Islet precursor cell (in vitro differentiated cells): ENCODE measurements at places on chromosomes 7 and 10.
A peak's percentile ranks its signal among the peaks of the same experiment; 100 is the strongest.

- DNase-seq, result peak; percentile 92
Observed at GRCh38 chr10:77837248-77837924, 89.2 kb downstream of the DLG5 start.

DNA sequence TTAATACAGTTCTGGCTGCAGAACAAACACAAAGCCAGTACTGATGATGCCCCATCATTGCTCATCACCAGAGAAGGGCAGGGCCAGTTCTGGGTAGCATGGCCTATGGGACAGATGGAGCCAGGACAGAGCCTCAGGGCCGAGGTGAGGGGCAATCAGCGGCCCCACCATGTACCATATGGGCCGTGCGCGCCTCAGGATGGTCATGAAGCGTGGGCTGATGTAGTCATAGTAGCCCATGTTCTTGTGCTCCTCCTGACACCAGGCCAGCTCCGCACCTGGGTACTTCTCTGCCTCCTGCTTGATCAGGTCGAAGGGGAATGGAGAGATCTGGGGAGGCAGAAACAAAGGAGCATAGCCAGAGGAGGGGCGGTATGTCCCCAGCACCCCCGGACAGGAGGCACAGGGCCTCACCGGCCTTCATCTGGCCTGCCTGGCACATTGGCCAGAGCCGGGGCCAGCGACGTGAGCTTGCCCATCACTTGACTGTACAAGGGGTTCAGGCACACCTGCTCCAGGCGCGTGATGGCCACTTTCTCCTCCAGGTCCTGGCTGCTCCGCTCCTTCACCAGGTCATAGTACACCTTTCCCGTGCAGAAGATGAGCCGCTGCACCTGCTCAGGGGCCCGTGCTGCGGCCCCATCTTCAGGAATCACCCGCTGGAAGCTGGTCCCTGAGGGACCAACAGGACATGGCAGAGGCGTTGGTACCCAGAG is 26.1 kb downstream of the OGDHL start:
- DNase-seq, result no peak

- no peak for DNase-seq
Observed at GRCh38 chr7:80671744-80672143, 33.3 kb downstream of the CD36 start.

GRCh38 chr10:112585126-112585525 is 138.1 kb downstream of the VTI1A start:
- DNase-seq, result no peak

GRCh38 chr10:119775529-119775928 is 49.7 kb downstream of the INPP5F start:
- DNase-seq, result no peak

DNA sequence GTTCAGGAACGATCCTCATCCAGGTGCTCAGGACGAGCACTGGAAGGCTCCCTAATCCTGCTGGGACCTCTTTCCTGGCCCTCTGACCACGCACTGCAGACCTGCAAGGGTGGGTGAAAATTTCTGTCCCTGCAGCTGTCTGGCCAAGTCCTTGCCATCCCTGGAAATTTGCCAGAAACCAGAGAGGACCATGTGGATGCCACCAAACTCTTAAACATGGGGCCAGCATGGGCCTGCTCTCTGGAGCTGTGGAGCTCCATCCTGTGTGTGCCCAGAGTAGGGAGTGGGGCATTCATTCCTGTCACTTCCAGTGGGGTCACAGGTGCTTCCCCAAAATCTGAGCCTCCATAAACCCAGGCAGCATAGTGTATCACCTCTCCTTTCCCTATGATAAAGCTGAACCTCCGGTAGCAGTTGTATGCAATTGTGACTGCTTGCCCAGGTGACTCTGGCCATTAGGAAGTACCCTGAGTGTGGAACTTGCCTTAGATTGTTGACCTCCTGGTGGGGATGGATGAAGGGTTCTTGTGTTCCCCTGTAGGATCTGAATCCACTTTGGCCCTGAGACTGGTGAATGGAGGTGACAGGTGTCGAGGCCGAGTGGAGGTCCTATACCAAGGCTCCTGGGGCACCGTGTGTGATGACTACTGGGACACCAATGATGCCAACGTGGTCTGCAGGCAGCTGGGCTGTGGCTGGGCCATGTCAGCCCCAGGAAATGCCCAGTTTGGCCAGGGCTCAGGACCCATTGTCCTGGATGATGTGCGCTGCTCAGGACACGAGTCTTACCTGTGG is 57.1 kb downstream of the DMBT1 start:
- no peak for DNase-seq

GRCh38 chr7:18457832-18458231 is 37.7 kb upstream of the HDAC9 start:
- DNase-seq, result no peak

- no peak for DNase-seq
Observed at GRCh38 chr10:75117995-75118394, 6.5 kb downstream of the SAMD8 start.

DNA sequence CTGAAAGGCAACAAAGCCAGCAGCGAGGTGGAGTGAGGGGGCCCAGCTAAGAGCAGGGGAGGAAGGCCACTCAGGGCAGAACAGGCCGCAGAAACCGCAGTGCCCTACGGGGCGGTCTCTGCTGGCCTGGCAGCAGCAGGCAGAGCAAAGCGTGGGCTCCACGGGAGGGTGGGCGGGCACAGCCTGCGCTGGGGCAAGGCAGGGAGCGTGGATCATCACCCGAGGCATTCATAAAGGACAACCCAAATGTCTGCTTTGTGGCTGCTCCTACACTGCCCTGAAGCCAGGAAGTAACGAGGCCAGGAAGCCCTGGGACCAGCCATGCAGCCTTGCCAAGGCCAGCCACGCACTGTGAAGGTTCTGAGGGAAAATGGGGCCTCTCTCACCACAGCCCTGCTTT is 127.5 kb downstream of the MAD1L1 start:
- DNase-seq, result no peak

DNA sequence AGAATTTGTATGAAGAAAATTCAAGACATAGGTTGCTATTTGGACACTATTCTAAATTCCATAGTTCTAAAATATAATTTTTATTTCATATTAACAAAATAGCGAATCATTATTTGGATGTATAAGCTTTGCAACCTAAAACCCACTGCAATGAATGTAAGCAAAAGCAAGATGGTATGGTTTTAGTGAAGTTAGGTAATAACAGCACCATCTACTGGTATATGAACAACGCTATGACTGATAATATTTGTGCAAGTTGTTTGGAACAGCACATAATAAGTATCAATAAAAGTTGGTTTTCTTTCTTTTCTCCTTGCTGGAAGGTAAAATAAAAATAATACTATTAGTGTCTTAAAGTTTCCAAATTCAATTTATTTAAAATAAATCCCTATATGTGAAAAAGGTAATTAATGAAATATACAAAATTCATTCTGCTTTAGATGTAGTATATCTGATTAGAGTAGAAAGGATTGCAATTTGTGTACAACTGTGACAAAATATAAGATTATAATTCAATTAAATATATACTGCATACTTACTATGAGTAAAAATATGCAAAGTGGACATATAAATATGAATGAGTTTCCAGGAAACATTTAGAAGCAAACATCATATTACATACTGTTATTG is 79.0 kb upstream of the LSM8 start:
- no peak for DNase-seq

GRCh38 chr10:60570896-60571295 is 181.2 kb upstream of the ANK3 start:
- no peak for DNase-seq

DNA sequence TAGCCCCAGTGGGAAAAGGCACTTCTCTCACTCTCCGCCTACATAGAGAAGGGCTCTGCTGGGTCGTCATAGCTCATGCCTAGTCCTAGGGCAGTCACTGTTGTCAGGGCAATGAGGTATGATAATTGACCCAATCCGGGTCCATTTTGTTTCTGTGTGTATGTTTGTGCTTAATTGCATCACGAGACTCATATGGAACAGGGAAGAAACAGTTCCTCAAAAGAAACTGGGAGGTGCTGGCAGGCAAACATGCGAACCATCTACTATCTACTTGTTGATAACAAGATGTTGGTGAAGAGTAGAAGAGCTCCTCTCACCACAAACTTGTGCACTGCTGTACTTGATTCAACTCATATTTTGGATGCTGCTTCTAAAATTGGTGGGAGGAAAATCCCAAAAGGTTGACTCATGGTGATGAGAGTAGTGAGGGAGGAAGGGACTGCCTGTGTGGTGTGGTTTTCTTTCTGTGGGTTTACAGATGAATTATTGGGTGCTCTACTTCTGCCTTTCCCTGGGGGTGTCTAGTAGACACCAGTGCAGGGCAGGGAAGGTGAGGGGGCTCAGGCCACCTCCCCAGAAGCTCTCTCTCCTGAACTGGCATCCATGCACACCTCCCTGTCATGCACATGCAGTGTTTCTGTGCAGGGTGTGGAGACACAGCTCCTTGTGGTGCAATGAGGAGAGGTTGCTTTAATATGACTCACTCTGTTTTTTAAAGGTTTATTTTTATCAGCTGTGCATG is 29.4 kb downstream of the LSMEM1 start:
- peak; percentile 41 for DNase-seq

GRCh38 chr10:106082865-106083264 is 1081.6 kb downstream of the SORCS1 start:
- DNase-seq, result no peak

- DNase-seq, result no peak
Observed at GRCh38 chr7:32415519-32415918, 74.7 kb downstream of the LSM5 start.
